PC-9 (cell line): ENCODE measurements at places on chromosomes 13 and 19. TPM values are rescaled to one million over a fixed set of nuclear protein-coding genes. Genes with fewer than 3 reads are reported as not detected.

DNA sequence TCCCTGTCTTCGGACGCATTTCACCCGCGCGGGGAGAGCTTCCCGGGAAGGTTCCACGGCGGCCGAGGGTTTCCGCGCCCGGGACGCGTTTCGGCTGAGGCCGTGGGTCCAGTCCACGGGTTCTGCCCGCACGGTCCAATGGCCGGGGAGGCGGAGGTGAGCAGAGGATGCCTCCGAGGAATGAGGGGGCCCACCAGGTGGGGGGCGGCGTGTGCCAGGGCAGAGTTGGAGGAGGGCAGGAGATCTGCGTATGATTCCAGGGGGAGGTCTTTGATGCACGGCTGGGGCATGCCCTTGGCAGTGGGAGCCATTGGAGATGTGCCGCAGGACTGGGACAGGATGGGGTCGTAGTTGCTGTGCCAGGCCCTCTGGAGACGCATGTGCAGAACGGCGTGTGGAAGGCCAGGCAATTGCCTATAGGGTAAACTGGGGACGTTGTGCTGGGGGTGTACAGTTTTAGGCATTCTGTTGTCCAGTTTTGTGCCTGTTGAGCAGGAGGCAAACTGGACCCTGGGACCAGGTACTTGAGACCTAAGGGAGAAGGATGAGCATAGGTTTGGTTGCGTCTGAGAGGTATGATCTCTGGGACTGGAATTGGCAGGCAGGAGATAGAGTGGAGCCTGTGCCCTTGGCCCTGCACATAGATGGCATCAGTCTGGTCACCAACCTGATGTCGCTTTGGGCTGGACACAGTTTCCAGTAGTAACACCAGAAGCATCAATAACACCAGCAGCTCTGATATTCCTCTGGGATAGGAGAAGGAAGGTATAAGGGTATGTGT, 751 bp downstream of the ZNF584 start:
- DNase-seq = no peak

DNA sequence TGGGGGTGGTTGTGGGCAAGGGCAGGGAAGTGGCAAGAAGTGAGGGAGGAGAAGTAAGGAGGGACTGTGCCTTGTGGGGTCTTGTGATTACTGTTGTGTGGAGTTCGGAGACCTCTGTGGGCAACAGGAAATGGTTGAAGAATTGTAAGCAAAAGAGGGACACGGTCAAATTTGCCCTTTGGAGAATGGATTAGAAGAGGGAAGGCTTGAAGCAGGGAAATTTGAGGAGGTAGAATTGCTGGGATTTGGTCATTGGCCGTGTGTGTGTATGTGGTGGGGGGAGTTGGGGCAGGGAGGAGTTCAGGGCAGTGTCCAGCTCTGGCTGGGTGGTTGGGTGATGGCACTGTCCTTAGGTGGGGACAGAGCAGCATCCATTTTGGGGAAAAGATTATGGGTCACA, 3.6 kb downstream of the WASF3 start:
- DNase-seq = no peak

SLITRK5 gene
- 0.20 and 0.25 TPM in 2 replicates for total RNA-seq

FUT1 gene
- 7.9 and 9.6 TPM in 2 replicates for total RNA-seq

- no peak for DNase-seq
Measured at GRCh38 chr13:20672772-20673171, 30.7 kb upstream of the IL17D start.

DNA sequence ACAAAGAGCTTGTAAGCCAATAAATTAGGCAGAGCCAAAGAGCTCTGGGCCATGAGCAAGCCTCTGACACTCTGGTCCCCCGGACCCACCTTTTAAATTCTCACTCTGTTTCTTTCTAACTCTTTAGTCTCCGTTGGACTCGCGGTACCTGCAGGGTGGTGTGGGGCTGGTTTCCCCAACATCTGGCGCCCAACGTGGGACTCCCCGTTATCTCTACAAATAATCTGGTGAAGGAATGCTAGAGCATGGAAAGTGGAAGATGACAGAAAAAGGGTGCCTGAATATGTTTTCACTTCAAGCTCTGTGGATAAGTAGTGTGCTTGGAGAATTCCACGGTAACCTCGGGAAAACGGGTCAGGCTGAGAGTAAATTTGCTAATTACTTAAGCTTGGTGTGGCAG, 36.5 kb upstream of the CYP2B6 start:
- DNase-seq = no peak

- DNase-seq = no peak
Measured at GRCh38 chr13:78168981-78169380, 250.3 kb upstream of the EDNRB start.

DNA sequence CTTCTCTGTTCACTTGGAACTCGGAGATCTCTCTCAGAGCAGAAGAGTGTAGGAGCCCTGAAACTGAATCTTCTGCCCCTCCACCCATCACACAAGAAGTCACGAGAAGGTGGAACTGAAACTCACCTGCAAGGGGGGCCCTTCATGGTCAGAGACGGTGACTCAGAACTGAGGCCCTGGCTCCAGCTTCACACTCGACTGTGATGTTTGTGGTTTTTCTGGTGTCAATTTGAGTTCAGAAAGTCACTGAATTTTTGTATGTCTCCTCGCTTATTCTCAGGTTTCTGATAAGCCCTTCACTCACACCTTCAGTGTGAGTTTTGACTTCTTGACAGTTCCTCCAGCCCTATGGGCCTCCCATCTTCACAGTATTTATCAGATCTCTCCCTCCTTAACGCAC, 23.1 kb downstream of the SIGLEC5 start:
- DNase-seq = no peak

KASH5 gene
- 0.39 TPM in 1 of 2 replicates, not detected in the other for total RNA-seq

- DNase-seq = no peak
Measured at GRCh38 chr19:20482721-20483120, 82.9 kb downstream of the ZNF737 start.

GRCh38 chr13:40206241-40207000, 460.0 kb downstream of the FOXO1 start:
- DNase-seq = no peak

TMEM59L gene
- 0.65 and 2.5 TPM in 2 replicates for total RNA-seq

PEG3 gene
- not detected in 2 replicates for total RNA-seq

ISYNA1 gene
- total RNA-seq = 129 and 142 TPM in 2 replicates

GRCh38 chr13:76016799-76017400, 380.8 kb downstream of the LMO7 start:
- DNase-seq = peak; percentile 8

GRCh38 chr19:28785971-28786370, 427.0 kb downstream of the UQCRFS1 start:
- DNase-seq = no peak

DNA sequence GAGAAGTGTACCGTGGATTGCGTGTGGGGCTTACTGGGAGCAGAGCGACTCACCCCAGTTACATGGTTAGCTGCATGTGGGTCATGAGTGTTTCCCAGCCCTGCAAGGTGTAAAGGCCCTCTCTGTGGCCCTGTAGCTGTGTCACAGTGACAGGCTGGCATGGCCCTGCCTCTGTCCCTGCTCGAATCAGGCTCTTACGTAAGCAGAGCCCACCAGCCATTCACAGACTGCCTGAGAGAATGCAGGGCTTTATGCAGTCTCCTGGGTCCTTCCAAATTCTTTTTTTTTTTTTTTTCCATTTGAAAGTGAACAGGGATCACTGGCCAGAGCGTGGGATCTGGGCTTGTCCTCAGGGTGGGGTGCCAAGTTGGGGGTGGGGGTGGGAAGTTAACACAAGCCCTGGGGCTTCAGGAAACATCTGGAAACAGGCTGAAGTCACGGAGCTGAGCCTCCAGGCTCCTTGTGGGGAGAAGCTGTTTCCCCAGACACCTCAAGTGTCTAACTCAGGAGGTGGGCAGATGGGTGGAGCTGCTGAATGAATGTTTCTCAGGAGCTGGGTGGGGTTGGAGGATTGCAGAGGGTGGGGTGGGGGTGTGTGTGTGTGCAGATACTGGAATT, 13.4 kb downstream of the TECR start:
- DNase-seq = no peak

DNA sequence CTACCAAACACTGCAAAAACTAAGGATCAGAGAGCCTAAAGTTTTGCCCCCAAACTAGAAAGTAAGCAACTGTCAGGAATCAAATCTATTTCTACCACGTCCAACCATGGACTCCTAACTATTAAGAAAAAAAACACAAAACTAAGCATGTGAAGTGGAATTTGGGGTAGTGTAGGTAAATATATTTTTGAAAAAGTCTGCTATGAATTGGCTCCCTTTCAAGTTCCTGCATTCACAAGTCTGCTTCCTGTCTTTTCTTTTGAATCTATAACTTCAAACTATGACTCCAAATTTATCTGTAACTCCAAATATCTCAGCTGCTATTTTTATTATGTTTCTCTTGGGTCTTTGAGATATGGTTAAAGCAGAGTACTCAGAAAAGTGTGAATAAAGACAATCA, 47.0 kb downstream of the PCDH9 start:
- DNase-seq = no peak

DNAJC3 gene
- total RNA-seq = 8.1 and 10.5 TPM in 2 replicates

- DNase-seq = peak; percentile 77
Measured at GRCh38 chr13:110127986-110128511, 178.9 kb downstream of the COL4A1 start.

GRCh38 chr13:56864451-56864850, 276.3 kb upstream of the PRR20A start:
- DNase-seq = no peak

DNA sequence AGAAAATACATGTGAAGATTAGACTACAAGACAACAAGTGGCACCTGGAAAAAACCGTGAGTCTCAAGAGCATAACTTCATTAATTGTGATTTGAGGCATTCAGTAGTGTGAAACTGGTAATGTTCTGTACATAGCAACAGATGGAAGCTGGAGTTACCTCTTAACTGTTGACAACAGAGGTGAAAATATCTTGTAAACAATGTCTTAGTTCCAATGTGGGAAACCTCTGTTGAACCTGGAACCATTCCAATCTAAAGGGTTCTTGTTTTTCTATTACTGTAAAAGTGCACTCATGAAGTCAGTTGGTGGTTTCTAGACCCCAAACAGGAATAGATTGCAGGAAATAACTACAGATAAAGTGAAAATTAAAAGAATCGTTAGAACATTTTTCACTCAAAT, 728.4 kb downstream of the SLITRK1 start:
- no peak for DNase-seq

DNA sequence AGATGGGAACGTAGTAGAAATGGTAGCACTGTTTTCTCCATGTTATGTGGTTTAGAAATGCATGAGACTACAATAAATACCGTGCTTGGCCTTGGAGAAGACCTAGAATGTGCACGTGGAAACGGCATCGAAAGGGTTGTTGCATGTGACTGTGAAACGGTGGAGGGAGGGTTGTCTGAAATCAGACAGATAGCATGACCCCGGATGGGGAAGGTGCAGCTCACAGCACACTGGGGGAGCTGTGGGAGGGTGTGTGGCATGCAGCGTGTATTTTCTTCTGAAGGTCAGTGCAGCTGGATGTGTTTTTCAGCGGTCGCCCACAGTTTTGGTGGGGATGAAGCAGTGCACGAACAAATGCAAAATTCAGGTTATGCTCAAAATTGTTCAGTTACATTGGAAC, 63.4 kb downstream of the CELF5 start:
- no peak for DNase-seq
